ENCODE measurements at places on chromosomes 2 and 18.

DNA sequence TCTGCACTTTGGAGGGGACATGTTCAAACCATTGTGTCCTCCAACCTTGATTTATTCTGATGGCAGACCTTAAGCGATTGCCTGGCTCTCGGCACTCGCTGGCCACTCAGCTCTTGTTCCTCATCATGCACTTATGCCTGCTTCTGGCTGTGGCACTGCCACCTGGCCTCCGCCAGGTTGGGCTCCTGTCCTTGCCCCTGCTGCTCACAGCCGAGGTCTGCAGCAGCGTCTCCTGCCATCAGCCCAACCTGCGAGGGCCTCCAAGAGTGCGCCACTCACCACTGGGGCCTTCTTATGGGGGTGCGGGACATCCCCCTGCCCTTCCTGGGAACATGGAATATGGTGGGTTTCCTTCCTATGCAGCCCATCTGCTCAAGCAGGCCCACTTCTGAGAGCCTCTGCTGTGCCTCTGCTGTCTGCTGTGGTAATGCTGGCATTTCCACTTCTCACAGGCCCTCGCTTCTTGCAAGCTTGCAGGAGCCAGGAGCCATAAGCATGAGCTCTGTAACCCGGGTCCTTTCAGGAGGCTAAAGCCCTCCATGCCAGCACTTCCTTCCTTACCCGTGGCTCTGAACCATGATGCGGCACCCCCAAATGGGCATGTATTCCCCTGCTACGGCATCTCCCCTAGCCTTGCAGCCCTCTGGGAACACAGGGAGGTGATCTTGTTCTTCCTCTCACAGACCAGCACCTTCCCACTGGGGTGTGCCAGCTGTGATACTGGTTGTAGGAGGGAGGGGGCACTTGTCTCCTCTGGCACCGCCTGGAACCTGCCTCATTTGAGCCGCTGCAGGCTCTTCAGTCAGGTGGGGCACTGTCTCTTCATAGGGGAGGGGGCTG, 58.6 kb upstream of the HS6ST1 start:
- no peak for DNase-seq

DNA sequence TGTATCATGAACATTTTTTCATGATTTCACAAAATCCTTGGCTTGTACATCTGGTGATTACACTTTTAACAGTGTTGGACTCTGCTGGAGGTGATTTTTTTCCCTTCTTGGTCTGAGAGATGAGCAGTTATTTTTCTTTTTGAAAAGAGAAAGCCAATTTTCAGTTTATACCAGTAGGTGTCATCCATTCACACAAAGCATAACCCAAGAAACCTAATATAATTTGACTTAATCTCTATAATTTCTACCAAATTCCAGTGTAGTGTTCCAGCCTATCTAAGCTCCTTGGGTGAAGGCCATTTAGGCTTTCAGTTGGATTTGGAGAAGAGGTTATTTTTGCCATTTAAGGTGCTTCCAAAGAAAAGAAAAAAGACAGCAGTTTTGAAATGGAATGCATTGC, 7.7 kb upstream of the ICOS start:
- DNase-seq, result no peak

DNA sequence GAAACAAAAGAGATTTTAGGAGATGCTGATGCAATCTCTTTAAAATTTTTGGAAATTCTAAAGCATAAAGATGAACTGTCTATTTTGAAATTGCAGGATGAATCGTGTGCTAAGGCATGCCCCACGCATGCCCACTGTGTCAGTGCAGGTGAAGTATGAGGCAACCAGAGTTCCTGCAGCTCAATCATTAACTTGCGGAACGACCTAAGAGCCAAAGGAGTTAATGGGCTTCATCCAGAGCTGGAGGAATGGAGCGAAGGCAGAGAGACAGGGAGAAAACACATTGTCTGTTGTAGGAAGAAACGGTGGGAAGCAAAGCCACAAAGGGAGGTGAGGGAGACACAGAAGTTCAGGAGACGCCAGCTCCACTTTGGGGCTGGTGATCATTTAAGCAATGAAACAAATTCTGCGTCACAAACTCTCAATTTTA, 265.2 kb downstream of the CCDC85A start:
- DNase-seq, result no peak

- DNase-seq, result no peak
These were observed 20.8 kb downstream of the IMMT start for GRCh38 chr2:86174445-86174844.

DNA sequence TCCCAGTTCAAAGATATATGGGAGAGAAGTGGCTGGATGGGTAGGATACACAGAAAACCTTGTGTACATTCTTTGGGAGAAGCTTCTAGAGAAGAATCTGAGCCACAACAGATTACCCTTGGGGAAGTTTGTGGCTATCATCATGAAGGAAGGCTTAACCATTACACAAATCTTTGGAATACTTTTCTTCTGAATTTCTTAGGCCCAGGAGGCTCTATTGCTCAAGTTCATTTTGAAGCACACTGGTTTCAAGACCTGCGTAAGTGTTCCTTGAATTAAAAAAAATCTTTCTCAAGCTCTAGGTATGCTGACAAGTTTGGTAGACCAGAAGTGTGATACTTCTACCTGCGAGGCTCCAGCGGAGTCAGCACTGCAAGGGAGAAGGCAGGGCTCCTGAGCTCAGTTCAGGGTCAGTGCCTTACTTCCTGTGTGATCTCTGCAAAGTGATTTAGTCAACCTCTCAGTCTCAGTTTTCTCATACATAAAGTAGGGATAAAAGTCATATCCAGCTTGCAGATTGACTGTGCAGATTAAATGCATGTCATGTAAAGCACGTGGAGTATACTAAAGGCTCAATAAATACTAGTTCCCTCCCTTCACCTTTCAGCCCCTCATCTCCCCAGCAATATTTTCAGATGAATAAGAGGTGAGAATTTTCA, 438.6 kb downstream of the DLGAP1 start:
- DNase-seq, result no peak

DNA sequence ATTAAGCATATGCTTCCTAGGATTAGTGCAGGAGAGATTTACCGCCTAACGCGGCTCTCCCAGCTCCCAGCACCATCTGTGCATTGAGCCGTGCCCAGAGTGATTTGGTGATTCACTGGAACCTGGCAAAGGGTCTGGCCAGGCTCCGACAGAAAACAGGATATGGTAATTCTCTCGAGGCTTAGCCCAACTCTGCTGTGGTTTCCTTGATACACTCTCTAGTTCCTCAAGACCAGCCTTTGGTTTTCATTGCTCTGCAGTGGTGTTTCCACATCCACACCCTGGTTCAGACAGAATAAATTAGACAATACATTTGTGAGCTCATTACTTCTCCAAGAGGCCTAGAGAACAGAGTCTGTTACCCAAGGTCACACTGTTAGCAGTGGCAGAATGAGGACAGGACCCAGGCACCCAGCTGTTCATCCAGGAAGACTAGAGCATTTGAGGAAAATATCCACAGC, 23.0 kb upstream of the SMAD2 start:
- no peak for DNase-seq

DNA sequence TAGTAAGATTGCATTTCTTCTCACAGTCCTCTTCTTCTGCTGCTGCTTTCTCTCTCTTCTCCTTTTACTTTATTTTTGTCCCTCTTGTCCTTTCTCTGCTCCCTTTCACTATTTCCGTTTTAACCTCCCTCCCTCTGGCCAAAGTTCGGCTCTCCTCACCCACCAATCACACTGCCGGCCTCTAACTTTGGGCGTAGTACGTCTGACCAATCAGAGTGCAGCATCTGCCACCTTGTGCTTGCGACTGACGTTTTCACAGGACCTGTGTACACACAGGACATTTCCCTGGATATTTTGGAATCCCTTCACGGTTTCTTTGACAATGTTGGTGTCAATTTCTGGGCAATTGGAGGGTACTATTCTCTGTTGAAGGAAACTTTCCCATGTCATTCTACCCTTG, 22.6 kb upstream of the ICOS start:
- DNase-seq, result no peak

GRCh38 chr2:42171396-42171980, 2.3 kb downstream of the EML4 start:
- no peak for DNase-seq

DNA sequence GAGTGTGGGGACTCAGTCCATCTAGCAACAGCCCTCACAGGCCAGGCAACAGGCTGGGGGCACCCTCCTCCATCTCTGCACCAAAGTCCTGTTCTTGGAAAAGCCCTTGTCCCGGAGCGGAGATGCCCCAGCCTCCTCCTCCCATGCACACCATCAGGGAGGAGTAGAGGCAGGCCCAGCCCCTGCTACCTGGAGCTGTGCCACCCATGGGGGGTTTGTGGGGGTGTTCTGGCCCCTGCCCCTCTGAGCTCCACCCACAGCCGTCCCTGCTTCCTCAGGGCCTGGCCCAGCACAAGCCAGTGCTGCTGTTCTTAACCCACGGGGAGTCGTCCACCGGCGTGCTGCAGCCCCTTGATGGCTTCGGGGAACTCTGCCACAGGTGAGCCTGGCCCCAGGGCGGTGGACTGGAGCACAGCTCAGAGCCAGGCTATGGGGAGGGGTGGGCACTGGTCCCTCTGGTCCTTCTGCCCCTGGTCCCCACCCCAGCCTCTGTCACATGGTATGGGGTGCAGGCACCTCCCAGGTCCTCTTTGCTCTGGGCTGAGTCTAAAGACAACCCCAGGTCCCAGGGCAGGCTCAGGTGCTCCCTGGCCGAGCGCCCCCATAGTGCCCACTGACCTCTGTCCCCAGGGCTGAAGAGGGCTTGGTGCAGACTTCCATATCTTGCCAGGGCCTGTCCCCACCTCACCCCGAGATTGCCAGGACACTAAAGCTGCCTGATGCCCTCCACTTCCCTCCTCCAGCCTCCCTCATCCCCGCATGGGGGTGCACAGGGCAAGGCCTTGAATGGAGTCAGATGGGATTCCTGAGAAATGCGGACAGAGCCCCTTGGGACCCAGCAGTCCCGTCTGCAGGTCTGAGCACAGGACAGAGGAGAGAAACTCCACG, 2.7 kb downstream of the AGXT start:
- no peak for DNase-seq

DNA sequence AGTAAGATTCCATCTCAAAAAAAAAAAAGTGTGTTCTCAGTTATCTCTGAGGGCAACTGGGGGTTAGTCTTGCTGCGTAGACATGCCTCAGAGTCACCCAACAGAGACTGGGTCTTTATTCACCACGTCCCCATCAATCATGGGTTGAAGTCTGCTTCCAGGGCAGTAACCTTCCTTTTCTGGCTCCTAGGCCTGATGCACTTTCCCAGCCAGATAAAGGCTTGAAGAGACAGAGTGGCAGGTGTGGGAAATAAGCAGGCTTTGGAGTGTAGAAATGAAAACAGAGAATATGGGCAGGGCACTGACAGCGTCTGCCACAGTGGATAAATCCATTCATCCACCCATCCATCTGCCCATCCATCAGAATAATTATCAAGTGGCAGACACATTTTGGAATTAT, 134.1 kb upstream of the LGALSL start:
- no peak for DNase-seq

DNA sequence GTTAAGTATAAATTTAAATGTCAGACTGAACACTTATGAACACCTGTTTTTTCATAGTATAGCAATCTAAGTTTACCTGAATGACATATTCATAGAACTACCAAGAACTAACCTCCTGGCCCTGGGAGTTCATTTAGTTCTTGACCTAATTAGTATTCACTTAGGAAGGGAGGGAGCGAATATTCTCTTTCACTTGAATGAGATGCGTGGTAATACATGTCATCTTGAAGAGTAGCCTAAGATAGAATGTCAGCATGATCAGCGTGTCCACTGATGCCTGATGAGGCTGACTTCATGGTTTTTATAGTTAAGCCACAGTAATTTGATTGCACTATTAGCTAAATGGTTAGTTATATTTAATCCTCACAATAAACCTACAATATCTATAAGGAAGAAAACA, 13.3 kb downstream of the NDUFAF7 start:
- DNase-seq, result no peak

All from cortex of kidney (tissue), 1 donor.